GF-D8 (cell line): ENCODE measurements at places on chromosomes 3 and 15.
A peak's percentile ranks its signal among the peaks of the same experiment; 100 is the strongest.

DNA sequence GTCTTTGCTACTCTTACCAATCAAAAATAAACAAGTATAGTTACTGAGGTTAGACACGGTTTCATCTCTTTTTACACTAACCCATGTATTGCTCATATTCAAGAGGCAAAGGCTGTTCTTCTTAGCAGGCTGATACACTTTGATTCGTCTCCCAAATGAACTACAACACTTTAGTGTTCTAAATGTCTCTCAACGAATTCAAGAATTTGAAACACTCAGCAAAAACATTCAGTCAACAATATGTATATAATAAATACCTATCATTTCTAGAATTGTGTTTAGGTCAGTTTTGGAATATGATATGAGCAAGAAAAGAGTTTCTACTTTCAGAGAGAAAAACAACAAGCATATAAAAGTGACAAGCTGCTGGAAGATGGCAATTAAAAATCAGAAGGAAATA lies 669.6 kb upstream of the DPPA4 start:
- no peak for DNase-seq

GRCh38 chr3:140093742-140094141 lies 158.8 kb downstream of the CLSTN2 start:
- DNase-seq: no peak

DNA sequence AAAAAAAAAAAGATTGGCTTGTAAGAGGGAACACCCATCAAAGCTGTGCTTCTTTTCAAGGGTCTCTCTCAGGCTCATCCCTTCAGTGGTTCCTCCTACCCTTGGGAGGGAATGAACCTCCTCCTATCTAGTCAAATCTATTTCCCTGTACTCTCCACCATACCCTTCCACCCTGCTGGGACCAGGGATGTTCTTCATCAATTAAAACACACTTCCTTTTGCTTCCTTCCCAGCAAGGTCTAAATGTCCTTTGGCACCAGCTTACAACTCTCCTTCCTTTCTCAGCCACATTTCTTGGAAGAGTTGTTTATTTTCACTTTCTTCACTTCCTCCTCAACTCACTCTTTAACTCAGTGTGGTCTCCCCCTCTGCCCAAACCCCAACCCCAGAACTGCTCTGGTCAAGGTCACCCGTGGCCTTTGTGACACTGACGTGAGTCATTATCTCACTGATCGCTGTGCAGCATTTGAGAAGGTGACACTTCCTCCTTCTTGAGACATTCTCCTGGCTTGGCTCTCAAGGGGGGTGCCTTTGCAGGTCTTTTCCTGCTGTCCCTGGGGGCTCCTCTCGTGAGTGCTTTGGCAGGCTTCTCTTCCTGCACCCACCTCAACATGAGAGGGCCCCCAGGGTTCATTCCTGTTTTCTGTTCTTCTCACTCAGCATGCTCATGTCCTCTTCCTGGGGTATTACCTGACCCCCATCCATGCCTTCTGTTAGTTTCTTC lies 210.5 kb upstream of the TLE3 start:
- DNase-seq: peak; percentile 6

- DNase-seq: no peak
Observed at GRCh38 chr15:76328958-76329357, 7.6 kb upstream of the ISL2 start.

DNA sequence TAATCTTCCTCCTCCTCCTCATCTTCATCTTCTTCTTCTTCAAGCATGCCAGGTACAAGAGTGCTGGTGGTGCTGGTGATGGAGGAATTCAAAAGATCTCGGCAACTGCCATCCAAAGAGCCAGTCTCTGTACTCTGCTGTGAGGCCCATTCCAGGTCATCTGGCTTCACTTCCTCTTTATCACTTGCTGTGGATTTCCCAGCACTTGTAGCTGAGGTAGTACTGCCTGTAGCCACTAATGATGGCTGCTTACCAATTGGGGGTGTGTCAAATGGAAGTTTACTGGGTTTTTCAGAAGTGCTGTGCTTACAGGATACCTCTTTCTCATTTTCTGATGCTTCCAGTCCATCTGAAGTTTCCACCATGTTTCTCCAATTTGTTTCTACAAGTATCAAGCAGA lies 28.8 kb upstream of the SHC4 start:
- no peak for DNase-seq

DNA sequence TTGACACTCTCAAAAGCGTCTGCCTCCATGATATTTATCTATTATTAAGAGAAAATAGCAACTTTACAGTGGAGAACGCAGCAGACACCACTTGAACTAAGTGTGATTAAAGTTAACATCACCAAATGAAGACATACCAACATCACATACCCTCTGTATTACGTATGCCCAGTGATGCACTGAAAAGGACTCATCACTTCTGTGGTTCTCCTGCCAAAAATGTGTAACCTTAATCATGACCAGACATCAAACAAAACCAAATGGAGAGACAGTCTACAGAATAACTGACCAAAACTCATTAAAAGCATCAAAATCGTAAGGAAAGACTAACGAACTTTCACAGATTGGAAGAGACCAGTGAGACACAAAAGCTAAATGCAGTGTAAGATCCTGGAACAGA lies 103.2 kb downstream of the PPP2R3A start:
- DNase-seq: no peak

- no peak for DNase-seq
Observed at GRCh38 chr3:173399044-173399443, 1.5 kb downstream of the NLGN1 start.

DNA sequence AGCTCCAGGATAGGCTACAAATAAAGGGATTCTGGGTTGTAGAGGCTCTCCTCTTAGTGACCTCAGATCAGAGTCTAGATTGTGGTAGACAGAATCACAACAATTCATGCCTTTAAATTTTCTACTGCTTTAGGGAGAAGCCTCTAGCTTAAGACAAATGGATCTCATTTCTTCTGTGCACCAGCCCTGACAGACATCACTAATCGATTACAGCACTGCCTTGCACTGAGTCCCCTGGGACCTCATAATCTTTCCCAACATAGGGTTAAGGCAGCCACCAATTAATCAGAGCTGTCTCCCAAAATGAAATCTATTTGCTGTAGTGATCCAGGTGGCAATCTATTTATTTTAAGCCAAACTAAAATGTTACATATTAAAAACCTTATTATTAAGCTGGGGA lies 436.5 kb upstream of the WNT5A start:
- no peak for DNase-seq

DNA sequence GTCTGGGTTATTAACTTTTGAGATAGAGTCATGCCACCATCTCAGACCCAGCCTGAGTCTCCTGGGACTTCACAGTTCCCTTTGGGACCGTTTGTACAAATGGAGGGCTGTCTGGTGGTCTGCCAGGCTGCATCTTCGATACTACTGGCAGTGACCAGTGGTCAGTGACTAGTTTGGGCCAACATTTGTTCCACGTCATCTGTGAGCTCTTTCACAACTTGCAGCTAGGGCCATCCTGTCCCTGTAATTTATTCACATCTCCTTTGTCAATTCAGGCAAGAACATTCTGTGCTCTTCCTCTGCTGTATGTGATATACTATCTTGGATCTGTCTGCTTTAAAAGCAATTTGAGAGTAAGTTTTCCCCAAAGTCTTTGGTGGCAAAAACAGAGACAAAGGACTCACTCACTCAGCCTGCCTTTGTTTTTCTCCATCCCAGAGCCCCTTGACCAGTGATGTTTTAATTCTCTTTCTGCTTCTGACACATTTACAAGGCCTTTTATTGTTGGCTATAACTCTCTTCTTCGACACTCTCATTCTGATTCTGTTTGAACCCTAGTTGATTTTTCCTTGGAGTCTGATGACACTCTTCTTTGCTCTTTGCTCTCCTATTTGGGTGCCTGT lies 353.4 kb downstream of the EPHB1 start:
- DNase-seq: no peak

GRCh38 chr3:136247436-136247835 lies 2.7 kb upstream of the PCCB start:
- no peak for DNase-seq

- no peak for DNase-seq
Observed at GRCh38 chr3:124775877-124776276, 45.6 kb downstream of the UMPS start.

DNA sequence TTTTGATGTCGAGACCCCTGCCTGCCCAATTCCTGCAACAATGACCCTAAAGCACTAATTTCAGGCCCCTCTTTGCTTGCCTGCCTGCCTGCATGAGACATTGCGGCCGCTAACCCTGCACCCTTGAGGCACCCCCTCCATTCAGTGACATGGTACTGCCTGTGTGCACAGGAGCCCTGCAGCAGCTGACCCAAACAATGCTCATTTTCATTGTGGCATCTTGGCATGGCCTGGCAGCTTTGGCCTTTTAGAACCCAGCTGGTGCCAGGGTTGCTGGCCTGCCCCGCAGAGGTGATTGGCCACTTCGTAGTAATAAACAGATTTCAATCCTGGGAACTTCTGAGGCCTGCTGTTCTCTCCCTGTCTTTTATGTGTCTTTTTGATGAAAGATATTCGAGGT lies 33.8 kb downstream of the SLCO3A1 start:
- no peak for DNase-seq

DNA sequence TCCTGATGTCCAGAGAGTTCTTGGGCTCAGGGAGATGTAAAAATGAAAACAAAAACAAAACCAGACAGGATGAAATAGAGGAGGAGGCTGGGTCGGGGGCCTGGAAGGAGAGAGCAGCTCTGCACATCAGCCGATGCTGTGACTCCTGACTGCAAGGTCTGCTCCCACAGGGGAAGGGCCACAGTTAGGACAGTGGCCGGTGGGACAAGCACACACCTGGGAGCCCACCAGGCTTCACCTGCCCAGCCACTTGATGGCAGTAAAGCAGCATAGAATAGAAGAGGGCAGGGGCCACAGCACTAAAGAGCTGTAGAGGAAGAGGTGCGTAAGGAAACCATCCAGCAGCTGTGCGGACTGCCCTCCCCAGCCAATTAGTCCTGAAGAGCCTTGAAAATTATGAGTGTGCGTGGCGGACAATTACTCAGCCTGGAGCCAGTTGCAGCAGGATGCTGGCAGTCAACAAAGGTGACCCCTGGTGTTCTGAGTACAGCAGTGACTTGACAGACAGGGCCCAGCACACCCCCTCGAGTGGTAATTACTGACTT lies 29.8 kb downstream of the ALS2CL start:
- no peak for DNase-seq

DNA sequence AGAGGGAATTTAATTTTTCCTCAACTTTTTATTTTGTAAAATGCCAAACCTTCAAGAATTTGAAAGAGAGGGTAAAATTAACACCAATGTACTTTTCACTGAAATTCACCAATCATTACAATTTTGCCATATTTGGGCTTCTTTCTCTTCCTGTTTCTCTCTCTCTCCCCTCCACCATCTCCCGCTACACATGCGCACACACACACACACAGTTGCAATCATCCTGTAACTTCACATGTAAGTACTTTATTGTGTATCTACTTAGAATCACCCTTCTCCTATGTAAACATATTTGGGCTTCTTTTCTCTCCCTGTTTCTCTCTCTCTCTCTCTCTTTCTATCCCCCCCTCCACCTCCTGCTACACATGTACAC lies 7.4 kb downstream of the ARL14 start:
- DNase-seq: no peak

DNA sequence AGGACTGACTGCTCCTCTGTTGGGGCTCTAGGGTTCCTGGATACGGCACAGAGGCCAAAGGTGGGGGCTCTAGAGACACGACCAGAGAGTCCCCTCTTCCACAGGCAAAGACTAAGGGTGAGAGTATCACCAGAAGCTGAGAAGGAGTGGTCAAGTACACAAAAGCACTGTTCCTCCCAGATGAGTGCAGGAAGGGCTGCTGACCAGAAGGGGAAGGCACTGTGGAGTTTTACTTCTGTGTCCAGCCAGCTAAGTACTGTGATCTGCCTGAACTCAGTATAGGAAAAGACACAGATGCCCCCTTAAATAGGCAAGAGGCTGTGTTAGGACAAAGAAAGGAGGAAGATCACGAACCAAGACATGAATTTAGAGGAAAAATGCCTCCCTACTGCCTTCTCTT lies 11.7 kb downstream of the MRPS11 start:
- no peak for DNase-seq

GRCh38 chr15:41894791-41895463 lies 1.1 kb upstream of the SPTBN5 start:
- DNase-seq: no peak

DNA sequence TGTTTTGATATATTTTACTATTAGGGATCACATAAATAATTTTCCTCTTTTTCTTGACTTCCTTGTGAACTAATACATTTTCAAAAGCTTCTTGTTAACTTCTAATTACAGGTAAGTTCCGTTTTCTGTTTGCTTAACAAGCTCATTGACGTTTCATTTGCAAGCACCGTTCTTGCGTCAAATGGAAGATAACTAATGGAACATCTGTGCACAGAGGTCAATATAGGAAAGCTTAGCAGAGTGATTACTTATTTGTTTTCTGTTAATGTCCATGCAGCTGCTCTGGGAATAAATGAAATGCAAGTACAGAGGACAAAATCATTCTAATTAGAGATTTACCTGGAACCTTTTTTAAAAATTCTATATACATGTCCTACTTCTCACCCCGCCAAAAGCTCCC lies 115.5 kb upstream of the C2CD4B start:
- no peak for DNase-seq

GRCh38 chr3:47455806-47456452 lies 19.8 kb downstream of the SCAP start:
- no peak for DNase-seq

DNA sequence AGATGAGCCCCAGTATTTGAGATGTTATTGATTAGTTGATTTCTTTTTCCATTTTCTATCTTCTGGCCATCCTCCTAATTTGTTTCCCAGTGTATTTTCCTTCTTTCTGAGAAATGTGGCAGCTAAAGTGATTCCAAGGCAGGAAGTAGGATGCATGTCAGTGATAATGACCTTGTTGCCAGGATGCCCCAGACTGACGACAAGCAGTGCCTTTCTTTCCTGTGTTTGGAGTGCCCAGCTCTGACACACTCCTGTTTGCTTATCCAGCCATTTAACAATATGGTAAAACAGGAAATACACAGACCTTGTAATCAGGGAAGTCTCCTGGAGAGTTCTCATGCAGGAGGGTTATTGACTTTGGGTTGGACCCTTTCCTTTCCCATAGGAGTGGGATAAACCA lies 20.4 kb downstream of the TMOD2 start:
- no peak for DNase-seq

- DNase-seq: no peak
Observed at GRCh38 chr15:43238671-43239131, 17.9 kb upstream of the EPB42 start.

- DNase-seq: no peak
Observed at GRCh38 chr3:10437272-10437994, 68.0 kb downstream of the ATP2B2 start.

GRCh38 chr15:25236861-25237155 lies 202.0 kb downstream of the UBE3A start:
- DNase-seq: no peak
